ENCODE measurements at places on chromosomes 6 and 20.

GRCh38 chr6:52616059-52616690 is 39.3 kb upstream of the TRAM2 start:
- H3K4me1 ChIP-seq = no peaks in the 10 kb centered on the region
- H3K4me3 ChIP-seq = no peak overlapping the region
- H3K27ac ChIP-seq = no peak overlapping the region

GRCh38 chr6:7991536-7991935 is 72.7 kb downstream of the BLOC1S5 start:
- H3K4me3 ChIP-seq = no peak overlapping the region
- no peak overlapping the region for H3K27ac ChIP-seq
- H3K4me1 ChIP-seq = no peaks in the 10 kb centered on the region
- H3K36me3 ChIP-seq = no peaks in the 10 kb centered on the region

DNA sequence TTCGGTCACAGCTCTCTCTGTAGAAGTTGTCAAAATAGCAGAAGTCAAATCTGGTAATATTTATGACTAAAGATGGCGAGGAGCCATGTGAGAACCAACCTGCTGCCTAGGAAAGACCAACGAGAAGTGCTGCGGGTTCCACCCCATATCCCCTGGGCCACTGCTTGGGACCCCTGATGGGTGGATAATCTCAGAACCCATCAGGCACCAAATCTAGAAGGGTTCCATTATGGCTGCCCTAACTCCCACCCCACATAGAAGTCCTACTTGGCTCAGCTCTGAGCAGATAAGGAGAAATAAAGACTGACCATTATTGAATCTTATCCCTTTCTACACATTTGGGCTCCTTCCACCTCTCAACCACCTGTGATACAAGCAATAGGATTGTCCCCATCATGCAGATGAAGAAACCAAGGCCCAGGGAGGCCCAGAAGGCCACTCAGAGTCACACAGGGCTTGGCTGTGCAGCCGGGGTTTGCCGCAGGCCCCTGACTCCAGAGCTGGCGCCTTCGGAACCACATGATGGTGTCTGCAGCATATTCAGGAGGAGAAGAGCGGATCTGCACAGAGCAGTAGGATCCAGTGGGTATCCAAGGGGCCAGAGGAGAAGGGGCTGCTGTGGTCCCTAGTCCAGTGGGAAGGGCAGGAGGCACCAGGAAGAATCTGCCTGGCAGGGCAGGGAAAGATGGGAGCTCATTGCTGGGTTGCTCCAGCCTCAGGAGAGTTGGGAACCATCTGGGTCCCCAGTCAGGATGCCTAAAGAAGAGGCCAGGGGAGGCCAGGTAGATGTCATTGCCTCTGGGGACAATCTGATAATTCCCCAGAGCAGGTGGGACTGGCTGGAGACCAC is 9.6 kb upstream of the PCMTD2 start:
- H3K27ac ChIP-seq = no peak overlapping the region
- H3K36me3 ChIP-seq = no peaks in the 10 kb centered on the region
- H3K4me3 ChIP-seq = no peak overlapping the region
- H3K27me3 ChIP-seq = peaks cover 14% of the 10 kb centered on the region
- no peak for DNase-seq
- H3K4me1 ChIP-seq = no peaks in the 10 kb centered on the region

DNA sequence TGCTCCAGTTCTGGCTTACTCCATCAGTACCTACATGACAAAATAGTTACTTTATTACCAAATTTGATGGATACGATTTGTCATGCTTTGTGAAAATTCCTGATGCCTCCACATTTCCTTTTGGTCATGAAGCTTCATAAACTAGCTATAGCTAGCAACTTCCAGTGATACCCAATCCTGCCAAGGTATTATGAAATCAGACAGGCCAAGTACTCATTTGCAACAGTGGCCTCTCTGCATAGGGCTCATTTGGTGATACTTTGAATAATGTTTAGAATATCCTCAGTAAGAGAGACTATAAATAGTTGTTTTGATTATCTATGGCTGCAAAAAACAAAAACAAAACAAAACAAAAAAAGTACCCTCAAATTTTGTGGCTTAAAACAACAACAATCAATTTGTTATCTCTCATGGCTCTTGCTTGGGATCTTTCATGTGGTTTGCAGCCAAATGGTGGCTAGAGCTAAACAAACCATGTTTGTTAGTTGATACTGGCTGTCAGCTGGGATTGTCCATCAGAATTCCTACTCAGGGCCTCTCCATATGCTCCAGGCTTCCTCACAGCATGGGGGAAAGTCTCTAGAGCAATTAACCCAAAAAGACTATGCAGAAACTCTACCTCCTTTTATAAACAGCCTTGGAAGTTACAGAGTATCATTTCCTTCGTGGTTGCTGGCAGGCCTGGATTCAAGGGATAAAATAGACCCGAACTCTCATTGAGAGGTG is 10.1 kb upstream of the PRL start:
- H3K27ac ChIP-seq = no peak overlapping the region
- H3K4me3 ChIP-seq = no peak overlapping the region
- no peaks in the 10 kb centered on the region for H3K27me3 ChIP-seq
- H3K4me1 ChIP-seq = no peaks in the 10 kb centered on the region

DNA sequence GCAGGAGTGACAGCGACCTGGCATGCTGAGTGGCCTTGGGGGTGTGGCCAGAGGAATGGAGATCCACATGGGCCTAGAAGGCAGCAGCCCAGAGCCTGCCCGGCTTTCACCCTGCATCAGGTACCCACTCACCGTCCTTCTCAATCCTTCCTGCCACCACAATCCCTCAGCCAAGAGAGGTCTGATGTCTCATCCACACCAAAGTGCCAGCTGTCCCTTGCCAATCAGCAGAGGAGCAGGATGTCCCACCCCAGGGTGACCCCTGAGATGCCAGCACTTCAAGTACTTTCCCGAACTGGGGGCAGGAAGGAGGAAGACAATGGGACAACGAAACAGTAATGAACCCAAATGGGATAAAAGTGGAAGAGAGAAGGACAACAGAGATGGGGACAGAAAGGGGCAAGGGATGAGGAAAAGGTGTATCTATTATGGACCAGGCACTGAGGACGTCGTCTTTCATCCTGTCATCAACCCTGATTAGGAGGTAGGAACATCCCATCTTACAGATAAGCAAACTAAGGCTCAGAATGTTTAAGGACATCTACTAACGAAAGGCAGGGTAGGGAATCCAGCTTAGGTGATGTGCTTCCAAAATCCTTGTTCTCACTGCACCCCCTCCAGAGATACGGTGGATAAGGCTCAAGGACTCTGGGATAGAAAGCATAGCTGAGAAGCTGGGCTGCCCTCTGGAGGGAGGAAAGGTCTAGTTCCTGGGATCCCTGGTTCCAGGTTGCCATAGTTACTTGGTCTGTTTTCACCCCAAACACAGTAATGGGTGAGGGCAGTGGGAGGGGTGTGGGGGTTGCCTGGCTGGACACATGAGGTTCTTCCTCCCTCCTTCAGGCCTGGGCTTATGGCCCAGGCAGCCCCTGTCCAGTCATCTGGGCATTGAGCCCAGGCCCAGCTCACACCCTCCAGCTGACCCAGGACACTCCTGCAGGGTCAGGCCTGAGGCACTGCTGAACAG is 4.5 kb upstream of the TNXB start:
- peaks cover 33% of the 10 kb centered on the region for H3K36me3 ChIP-seq
- no peak for DNase-seq

DNA sequence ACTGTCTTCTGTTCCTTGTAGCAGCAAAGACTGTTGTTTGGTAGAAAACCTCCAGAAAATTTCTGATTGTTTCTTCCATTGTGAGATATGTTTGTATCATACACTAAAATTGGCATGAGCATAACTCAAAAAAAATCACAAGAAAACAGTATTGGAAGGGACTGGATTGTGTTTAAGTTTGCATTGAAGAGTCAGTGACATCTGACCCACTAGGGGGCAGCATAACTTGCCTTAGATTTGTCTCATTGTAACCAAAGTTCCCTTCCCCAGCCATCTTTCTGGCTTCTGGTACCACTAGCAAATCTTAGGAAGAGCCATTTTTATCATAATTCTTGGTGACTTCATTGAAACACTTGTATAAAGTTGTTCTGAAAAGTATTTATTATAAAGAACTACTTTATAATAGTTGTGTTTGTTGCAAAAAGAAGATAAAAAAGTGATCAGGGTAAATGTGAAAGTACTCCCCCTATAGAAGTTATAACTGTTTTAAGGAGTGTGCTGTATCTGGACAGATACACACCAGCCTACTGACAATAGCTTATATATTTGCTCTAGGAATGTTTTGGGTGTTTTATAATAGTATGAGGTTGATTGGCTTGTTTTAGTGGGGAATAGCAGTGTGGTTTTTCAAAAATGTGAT is 7.7 kb downstream of the CSTF1 start:
- H3K36me3 ChIP-seq = peaks cover 74% of the 10 kb centered on the region
- H3K4me3 ChIP-seq = no peak overlapping the region
- DNase-seq = peak; percentile 90
- no peak overlapping the region for H3K27ac ChIP-seq
- no peaks in the 10 kb centered on the region for H3K27me3 ChIP-seq
- peaks cover 16% of the 10 kb centered on the region for H3K4me1 ChIP-seq

DNA sequence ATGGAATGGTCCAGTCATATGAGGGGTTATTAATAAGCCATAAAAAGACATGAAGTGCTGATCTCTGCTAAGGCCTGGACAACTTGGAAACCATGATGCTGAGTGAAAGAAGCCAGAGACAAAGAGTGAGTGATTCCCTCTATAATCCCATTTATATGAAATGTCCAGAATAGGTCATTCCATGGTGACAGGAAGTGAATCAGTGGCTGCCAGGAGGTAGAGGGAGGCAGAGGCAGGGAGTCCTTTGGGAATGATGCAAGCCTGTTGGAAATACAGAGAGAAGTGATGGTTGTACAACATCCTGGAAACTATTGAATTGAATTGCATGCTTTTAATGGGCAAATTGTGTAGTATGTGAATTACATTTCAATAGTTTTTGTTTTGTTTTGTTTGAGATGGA is 26.4 kb downstream of the ANKRD60 start:
- no peaks in the 10 kb centered on the region for H3K4me1 ChIP-seq
- no peak for DNase-seq
- H3K4me3 ChIP-seq = no peak overlapping the region
- peaks cover 2% of the 10 kb centered on the region for H3K27me3 ChIP-seq
- H3K36me3 ChIP-seq = no peaks in the 10 kb centered on the region

- peak overlapping the region; percentile 98 for H3K4me3 ChIP-seq
- H3K4me1 ChIP-seq = peaks cover 21% of the 10 kb centered on the region
- peak; percentile 81 for DNase-seq
- H3K36me3 ChIP-seq = peaks cover 6% of the 10 kb centered on the region
Measured at GRCh38 chr6:160992061-160992979, 751 bp downstream of the MAP3K4 start.

- peaks cover 67% of the 10 kb centered on the region for H3K4me1 ChIP-seq
- no peak for DNase-seq
- peaks cover 51% of the 10 kb centered on the region for H3K36me3 ChIP-seq
- peak overlapping the region; percentile 87 for H3K27ac ChIP-seq
- H3K27me3 ChIP-seq = no peaks in the 10 kb centered on the region
- peak overlapping the region; percentile 66 for H3K4me3 ChIP-seq
Measured at GRCh38 chr6:15410752-15411151, 164.9 kb downstream of the JARID2 start.

DNA sequence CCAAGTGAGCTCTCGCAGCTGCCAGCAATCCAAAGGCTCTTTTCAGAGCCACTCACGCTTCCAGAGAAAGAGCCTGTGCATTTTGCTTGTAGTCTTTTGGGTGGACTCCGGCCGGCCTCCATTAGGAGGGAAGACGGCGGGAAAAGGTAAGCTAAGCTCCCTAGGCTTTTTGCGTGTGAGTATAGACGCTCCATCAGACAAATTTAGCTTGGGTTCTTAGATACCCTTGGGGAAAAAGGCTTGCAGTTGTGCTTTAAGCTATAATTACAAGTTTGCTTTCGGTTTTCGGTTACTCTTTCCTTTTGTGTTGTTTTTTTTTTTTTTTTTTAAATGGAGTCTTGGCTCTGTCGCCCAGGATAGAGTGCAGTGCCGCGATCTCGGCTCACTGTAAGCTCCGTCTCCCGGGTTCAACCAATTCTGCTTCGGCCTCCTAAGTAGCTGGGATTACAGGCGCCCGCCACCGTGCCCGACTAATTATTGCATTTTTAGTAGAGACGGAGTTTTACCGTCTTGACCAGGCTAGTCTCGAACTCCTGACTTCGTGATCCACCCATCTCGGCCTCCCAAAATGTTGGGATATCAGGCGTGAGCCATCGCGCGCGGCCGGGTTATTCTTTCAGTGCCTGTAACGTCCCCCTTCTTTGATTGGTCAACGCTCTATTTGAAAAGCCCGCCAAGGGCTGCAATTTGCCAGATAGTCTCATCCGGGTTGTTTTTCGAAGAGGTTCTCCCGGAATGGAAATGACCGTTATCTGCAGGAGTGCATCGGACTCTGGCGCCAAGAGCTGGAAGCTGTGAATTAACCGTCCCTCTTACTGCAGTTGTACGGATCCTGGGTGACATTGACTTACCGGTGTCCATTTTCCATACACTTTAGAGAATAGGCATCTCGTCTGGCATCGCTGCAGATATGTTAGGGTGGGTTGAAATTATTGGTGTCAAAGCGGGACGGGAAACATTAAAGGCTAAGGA is 18.1 kb downstream of the OR2B2 start:
- H3K4me3 ChIP-seq = no peak overlapping the region
- H3K36me3 ChIP-seq = peaks cover 3% of the 10 kb centered on the region
- H3K4me1 ChIP-seq = peaks cover 41% of the 10 kb centered on the region
- H3K27me3 ChIP-seq = no peaks in the 10 kb centered on the region
- H3K27ac ChIP-seq = no peak overlapping the region

DNA sequence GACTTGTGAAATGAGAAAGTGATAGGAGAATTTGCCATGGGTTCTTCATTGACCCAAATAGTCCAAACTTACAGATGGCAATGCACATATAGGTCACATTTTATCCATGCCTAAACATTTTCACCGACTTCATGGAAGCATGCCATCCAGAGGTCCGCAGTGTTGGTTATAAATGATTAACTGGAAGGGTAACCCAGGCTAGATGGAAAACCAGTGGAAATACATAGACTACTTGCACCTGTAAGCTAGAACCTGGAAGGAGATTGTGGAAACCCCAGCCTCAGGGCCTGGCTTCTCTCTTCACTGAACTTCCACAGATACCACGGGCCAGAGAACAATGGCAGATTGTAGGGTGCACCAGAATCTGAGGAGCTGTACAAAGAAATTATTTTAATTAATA is 103.8 kb upstream of the SYNDIG1 start:
- no peak overlapping the region for H3K4me3 ChIP-seq
- no peak overlapping the region for H3K27ac ChIP-seq
- no peak for DNase-seq
- peaks cover 8% of the 10 kb centered on the region for H3K27me3 ChIP-seq

DNA sequence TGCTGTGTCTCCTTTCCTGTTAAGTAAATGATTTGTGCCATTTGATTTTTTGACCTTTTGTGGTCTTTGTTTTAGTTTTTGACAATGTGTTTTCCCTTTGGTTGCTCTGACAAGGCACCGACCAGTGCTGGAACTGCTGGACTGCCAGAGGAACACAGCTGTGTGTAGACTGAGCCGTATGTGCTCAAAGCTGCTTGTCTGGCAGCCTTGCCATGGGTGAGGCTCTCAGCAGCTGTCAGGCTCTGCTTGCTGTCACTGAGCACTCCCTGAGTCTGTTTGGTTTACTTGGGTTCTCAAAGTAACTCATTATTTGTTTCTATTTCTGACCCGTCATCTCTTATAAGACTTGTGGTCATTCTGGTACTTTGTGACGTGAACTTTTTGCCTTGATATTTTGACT is 15.1 kb upstream of the SNRPB start:
- DNase-seq = no peak
- H3K27ac ChIP-seq = no peak overlapping the region
- no peak overlapping the region for H3K4me3 ChIP-seq
- no peaks in the 10 kb centered on the region for H3K4me1 ChIP-seq
- no peaks in the 10 kb centered on the region for H3K27me3 ChIP-seq

GRCh38 chr6:32933661-32934085 is 7.2 kb downstream of the HLA-DMB start:
- DNase-seq = peak; percentile 93
- no peak overlapping the region for H3K27ac ChIP-seq
- peaks cover 5% of the 10 kb centered on the region for H3K4me1 ChIP-seq
- no peak overlapping the region for H3K4me3 ChIP-seq
- peaks cover 2% of the 10 kb centered on the region for H3K36me3 ChIP-seq

GRCh38 chr20:49831770-49832631 is 19.4 kb downstream of the SLC9A8 start:
- no peaks in the 10 kb centered on the region for H3K27me3 ChIP-seq
- peaks cover 8% of the 10 kb centered on the region for H3K4me1 ChIP-seq

All from activated CD4-positive, alpha-beta T cell treated with anti-CD3 and anti-CD28 coated beads, Interleukin-2, amount 10 ng/mL, durations not matched to agents 24 days and 14 days (primary cell).